Fibroblast of skin of abdomen (primary cell): ENCODE measurements at places on chromosomes 3 and 15.

- no peak for DNase-seq
These were observed 72.3 kb downstream of the PIAS1 start for GRCh38 chr15:68126396-68126795.

- DNase-seq: no peak
These were observed 204.6 kb downstream of the GABRG3 start for GRCh38 chr15:27175472-27176153.

DNA sequence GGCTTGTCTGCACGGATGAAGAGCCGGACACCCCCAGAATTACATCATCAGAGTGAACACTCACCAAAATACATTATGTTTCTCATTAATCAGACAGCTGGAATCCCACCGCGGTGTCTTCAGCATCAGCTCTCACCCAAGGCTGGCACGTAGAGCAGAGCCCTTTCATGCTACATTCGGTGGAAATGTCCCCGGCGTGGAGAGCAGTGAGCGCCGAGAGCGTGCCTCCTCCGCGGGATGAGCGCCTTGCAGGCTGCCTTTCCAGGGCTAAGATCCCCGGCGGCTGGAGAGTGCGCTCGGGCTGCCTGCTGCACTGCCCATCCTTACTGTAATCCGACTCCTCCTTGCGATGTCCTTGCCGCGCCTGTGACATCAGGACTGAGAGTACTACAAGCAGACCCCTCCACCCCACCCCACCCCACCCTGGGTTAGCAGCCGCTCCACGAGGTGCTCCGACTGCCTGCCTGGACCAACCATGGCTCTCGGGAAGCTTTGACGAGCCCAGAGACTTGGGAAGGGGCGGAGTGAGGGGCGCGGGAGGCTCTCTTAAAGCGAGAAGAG, at the start of gene ZNF385D:
Gene ZNF385D, minus strand, starts transcription at position 380 of the 561 bp plus-strand sequence. Its CDS starts 294 bp downstream, at position 86.
- DNase-seq: peak; percentile 61

DNA sequence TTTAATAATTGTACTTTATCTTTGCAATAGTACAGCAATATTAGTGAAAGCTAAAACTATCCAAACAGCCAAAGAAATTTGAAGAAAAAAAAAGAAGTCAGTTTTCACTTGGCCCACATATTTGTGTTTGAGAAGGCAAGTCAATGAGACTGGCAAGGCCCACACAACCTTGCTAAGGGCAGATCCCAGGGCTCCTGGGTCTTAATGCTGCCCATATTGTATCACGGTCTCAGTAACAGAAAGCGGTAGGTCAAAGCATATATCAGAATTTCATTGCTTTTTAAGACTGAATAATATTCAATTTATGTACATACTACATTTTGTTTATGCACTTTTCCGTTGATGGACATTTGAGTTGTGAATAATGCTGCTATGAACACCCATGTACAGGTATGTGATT, 262.0 kb upstream of the TOPAZ1 start:
- DNase-seq: no peak

DNA sequence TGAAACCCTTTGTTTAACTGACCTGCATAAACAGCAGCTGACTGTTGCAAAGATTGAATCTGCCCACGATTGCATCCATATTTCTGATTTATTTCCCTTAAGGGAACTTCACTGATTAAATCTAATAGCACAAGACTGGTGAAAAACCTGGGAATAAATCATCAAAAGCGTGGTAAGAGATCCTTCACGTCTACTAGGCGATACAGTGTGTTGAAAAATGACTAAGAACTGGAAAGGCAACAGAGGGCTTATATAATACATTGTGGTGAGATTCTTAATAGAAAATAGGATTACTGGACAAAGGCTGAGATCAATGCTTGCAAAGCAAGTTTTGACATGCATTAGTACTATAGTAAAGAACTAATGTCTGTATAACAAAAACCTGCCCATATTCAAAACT, 49.0 kb downstream of the POLQ start:
- no peak for DNase-seq

- DNase-seq: no peak
These were observed 511.5 kb upstream of the NAALADL2 start for GRCh38 chr3:174347474-174348138.

DNA sequence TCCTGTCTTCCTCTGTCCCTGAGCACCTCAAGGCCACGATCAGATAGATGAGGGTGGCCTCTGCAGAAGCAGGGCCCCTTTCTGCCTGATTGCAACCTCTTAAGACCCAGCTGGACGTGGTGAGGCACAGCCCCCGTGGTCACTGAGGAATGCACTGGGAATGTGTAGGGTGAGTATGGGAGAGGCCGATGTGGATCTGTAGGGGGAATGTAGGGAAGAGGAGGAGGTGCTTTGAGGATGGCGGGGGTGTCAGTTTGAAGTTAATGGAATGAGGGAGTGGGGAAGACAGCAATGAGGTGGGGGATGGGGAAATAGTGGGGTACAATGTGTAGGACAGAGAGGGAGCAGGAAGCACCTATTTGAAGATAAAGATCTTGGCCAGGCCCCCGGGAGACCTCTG, 785 bp upstream of the IQCF5 start:
- DNase-seq: no peak

- DNase-seq: peak; percentile 61
These were observed 22.6 kb upstream of the PEX5L start for GRCh38 chr3:180059356-180059755.

DNA sequence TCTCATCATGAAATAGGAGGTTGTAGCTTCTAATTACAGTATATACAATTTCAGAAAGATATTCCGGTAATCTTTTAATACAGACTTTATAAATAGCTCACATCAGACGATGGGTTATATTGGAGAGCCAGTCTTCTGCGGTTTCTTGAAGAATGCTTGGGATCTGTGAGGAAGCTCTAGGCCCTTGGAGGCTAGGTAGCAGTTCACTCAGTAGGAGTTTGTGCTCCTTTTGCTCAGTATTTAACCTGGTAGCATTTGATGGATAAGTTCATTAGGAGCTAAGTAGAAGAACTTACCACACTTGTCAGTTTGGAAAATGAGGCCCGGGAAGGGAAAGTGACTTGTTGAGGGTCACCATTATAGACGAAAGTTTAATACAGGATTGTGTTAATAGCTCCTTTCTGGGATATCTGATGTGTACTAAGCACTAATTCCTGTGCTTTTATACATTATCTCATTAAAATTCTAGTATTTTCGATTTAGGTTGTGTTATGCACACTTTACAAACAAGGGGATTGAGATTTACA, 2.8 kb downstream of the FNDC3B start:
- peak; percentile 40 for DNase-seq

- peak; percentile 7 for DNase-seq
These were observed 25.1 kb upstream of the GABPB1 start for GRCh38 chr15:50380089-50380488.
